A673 (cell line): ENCODE measurements at places on chromosomes 6 and 20. TPM values are rescaled to one million over a fixed set of nuclear protein-coding genes. Genes with fewer than 3 reads are reported as not detected.

The SAMD10 gene
- 6.3 and 7.2 TPM in 2 replicates for total RNA-seq

The C2 gene
- total RNA-seq, result 0.56 and 1.2 TPM in 2 replicates

DNA sequence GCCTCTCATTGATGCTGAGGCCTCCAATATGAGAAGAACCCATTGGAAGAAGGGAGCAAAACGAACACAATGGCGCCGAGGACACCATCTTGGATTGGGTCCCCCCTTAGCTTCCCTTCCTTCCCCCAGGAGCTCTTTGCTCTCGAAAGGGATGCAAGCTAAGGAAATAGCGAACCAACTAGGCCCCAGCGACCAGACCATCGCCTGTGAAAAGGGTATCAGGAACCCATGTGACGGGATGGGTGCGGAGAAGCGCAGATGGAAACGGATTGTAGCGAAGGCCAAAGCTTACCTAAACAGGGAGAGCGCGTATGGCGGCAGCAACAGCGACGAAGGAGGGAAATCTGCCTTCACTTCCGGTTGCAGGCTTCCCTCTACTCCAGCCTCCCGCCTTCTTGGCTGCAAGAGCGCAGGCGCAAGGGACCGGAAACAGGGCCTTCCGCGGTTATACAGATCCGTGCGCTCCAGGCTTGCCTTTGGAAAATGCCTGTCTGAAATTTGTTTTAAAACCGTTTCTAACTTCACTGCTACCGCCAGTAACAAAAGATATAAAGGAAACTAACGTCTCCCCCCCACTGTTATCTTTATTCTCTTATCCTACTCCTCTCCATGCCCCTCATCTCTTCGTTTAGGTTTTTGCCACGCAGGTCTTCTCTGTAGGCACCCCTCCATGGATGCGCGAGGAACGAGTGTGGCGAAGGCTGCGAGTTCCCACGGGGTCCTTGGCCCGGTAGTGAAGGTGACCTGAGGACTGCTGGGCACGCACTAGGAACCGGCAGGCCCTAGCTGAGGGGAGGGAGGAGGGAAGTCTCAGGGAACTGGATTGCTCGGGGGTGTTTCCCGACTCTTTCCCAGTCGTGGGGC is at the start of gene DDX39B:
TSS of gene DDX39B (minus strand) at position 346 of the 864 bp plus-strand sequence. CDS start 1,471 bp downstream, outside the sequence.
- peak within 1 kb of the TSS; percentile 87 for H3K4me3 ChIP-seq
- H3K27me3 ChIP-seq, result no peaks in the 10 kb centered on the region
- peak within 1 kb of the TSS; percentile 99 for H3K27ac ChIP-seq
- peaks cover 39% of the 10 kb centered on the region for H3K36me3 ChIP-seq
- H3K4me1 ChIP-seq, result peaks cover 16% of the 10 kb centered on the region

GRCh38 chr6:143612186-143612585 is 65.6 kb upstream of the PHACTR2 start:
- H3K4me1 ChIP-seq, result no peaks in the 10 kb centered on the region
- H3K36me3 ChIP-seq, result no peaks in the 10 kb centered on the region
- H3K27me3 ChIP-seq, result peaks cover 10% of the 10 kb centered on the region
- H3K4me3 ChIP-seq, result no peak overlapping the region
- H3K27ac ChIP-seq, result no peak overlapping the region

DNA sequence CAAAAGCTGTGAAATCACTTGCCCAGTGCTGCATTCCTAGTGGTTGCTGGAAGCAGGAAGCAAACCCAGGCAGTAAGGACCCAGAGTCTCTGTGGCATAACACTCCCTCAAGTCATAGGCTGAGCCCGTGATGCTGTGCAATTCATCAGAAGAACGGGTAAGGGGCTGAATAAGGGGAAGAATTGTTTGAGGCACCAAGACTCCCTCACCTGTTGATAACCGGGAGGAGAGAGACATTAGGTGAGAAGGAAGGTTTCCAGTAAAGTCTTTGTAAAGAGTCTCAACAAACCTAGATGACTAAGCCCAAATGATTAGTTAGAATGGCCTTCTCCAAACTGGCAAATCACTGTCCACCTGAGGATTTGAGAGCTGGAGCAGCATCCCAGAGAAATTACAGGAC is 18.3 kb downstream of the ENPP3 start:
- no peak for DNase-seq
- no peak overlapping the region for H3K27ac ChIP-seq
- H3K27me3 ChIP-seq, result no peaks in the 10 kb centered on the region
- no peaks in the 10 kb centered on the region for H3K36me3 ChIP-seq

The ZCCHC3 gene
- total RNA-seq, result 38.0 and 39.6 TPM in 2 replicates

GRCh38 chr6:119129968-119130484 is 51.6 kb upstream of the FAM184A start:
- no peak for DNase-seq
- no peak overlapping the region for H3K27ac ChIP-seq
- H3K4me1 ChIP-seq, result no peaks in the 10 kb centered on the region
- H3K4me3 ChIP-seq, result no peak overlapping the region
- H3K27me3 ChIP-seq, result peaks cover 3% of the 10 kb centered on the region

- no peak for DNase-seq
- no peaks in the 10 kb centered on the region for H3K36me3 ChIP-seq
- peaks cover 7% of the 10 kb centered on the region for H3K4me1 ChIP-seq
- no peak overlapping the region for H3K4me3 ChIP-seq
- H3K27ac ChIP-seq, result no peak overlapping the region
These were observed 601.2 kb downstream of the DHX35 start for GRCh38 chr20:39563349-39563748.

- no peaks in the 10 kb centered on the region for H3K27me3 ChIP-seq
- no peak overlapping the region for H3K27ac ChIP-seq
- no peak for DNase-seq
These were observed 11.2 kb upstream of the ZNF76 start for GRCh38 chr6:35248300-35248699.

DNA sequence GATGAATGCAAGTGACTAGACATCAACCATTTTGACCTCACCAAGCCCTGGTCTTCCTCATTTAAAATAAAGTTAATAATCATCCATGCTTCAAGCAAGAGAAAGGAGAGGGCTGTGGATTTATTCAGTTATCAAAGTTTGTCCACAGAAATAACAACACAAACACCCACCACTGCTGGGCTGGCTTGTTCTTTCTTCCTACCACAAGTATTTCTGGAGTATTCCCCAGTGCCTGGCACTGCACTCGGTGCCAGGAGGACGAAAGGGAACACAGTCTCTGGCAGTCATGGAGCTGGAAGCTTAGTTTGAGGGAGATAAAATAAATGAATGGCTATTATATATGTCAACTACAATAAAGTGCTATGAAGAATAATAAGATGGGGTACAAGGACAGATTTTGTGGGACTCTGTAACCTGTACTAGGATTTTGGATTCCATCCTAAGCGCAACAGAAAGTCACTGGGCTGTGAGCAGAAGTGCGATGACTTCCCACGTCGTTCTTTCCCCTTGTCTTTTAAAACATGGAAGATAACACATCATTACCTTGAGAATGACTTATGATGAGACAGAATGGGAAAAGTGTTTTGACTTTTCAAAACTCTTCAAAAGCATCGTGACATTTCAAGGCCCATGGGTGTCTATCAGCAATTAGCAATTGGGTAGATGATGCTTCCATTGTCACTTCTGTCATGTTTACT is 74.5 kb upstream of the TRAF3IP2 start:
- no peaks in the 10 kb centered on the region for H3K4me1 ChIP-seq
- no peaks in the 10 kb centered on the region for H3K27me3 ChIP-seq
- no peak for DNase-seq
- no peak overlapping the region for H3K4me3 ChIP-seq
- H3K27ac ChIP-seq, result no peak overlapping the region
- H3K36me3 ChIP-seq, result no peaks in the 10 kb centered on the region

GRCh38 chr20:23197836-23198235 is 111.7 kb upstream of the CD93 start:
- peaks cover 71% of the 10 kb centered on the region for H3K27me3 ChIP-seq
- H3K27ac ChIP-seq, result no peak overlapping the region
- no peaks in the 10 kb centered on the region for H3K36me3 ChIP-seq

DNA sequence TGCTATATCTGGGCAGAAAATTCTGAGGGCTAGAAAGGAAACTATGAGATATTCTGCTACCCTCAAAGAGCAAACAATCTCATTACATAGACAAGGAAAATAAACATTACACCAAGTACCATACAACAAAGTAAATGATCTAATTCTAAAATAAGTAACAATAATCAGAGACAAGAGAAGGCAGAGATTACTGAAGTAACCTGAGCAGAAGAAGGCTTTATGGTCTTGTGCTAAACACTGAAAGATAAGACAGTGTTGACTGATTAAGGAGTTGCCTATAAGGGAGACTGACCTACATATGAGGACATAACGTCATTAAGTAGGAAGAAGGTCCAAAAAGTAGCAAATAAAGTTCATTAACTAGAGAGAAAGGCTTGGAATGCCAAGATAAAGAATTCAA is 134.2 kb downstream of the MTFR2 start:
- H3K27me3 ChIP-seq, result no peaks in the 10 kb centered on the region
- H3K4me3 ChIP-seq, result no peak overlapping the region
- H3K4me1 ChIP-seq, result peaks cover 13% of the 10 kb centered on the region
- no peak for DNase-seq
- no peak overlapping the region for H3K27ac ChIP-seq

DNA sequence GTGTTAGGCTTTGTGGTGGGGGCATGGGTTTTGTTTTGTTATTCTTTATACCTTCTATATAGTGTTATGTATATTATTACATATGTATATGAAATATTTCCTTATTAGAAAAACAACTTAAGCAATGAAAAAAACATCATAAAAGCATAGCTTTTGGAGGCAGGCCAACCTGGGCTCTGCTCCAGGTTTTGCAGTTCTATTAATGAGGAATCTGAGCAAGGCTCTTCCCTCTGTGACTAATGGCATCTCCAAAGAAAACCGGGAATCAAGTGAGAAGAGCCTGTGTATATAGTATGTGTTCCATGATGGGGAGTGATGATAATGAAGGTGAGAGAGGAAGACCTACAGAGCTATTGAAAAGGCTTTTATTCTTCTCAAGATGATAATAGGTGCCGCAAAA is 291.1 kb downstream of the CLIC5 start:
- no peak overlapping the region for H3K4me3 ChIP-seq
- H3K4me1 ChIP-seq, result peaks cover 21% of the 10 kb centered on the region
- H3K27ac ChIP-seq, result no peak overlapping the region
- DNase-seq, result peak; percentile 38
- no peaks in the 10 kb centered on the region for H3K36me3 ChIP-seq
- H3K27me3 ChIP-seq, result no peaks in the 10 kb centered on the region

GRCh38 chr6:75090576-75090975 is 115.3 kb downstream of the COL12A1 start:
- no peak overlapping the region for H3K27ac ChIP-seq
- no peaks in the 10 kb centered on the region for H3K36me3 ChIP-seq
- H3K4me3 ChIP-seq, result no peak overlapping the region
- H3K27me3 ChIP-seq, result no peaks in the 10 kb centered on the region
- no peaks in the 10 kb centered on the region for H3K4me1 ChIP-seq

GRCh38 chr6:24780206-24780605 is 5.5 kb downstream of the GMNN start:
- peaks cover 57% of the 10 kb centered on the region for H3K36me3 ChIP-seq
- H3K4me1 ChIP-seq, result peaks cover 10% of the 10 kb centered on the region
- DNase-seq, result no peak
- H3K27ac ChIP-seq, result no peak overlapping the region

- no peak for DNase-seq
- H3K27ac ChIP-seq, result no peak overlapping the region
- H3K36me3 ChIP-seq, result no peaks in the 10 kb centered on the region
- no peaks in the 10 kb centered on the region for H3K4me1 ChIP-seq
- no peaks in the 10 kb centered on the region for H3K27me3 ChIP-seq
These were observed 188.0 kb upstream of the HDDC2 start for GRCh38 chr6:125489579-125490285.

DNA sequence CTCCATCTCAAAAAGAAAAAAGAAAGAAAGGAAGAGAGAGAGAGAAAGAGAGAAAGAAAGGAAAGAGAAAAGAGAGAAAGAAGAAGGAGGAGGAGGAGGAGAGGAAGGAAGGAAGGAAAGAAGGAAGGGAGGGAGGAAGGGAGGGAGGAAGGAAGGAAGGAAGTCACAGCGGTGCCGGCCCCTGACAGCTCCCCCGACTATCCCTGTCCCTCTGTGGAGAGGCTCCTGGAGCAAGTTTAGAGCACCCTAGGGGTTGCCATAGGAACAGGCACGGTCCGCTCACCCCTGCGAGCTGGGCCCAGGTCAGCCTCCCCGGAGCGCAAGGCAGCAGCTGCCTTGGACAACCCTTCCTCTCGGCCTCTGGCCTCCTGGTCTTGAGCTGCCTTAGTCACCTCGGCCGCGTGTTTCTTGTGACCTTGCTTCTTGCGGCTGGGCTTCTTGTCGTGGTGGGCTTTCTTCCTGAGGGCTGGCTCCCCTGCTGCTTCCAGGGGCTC is 6.8 kb downstream of the BNIP5 start:
- no peaks in the 10 kb centered on the region for H3K36me3 ChIP-seq
- H3K27me3 ChIP-seq, result peaks cover 3% of the 10 kb centered on the region
- no peak for DNase-seq
- H3K27ac ChIP-seq, result no peak overlapping the region
- no peak overlapping the region for H3K4me3 ChIP-seq

The MOCS1 gene
- 2.5 and 4.0 TPM in 2 replicates for total RNA-seq

The FABP7 gene
- 1.2 and 1.4 TPM in 2 replicates for total RNA-seq

The CD93 gene
- 0.06 TPM in 1 of 2 replicates, not detected in the other for total RNA-seq

GRCh38 chr6:140671926-140672325 is 1297.5 kb upstream of the CITED2 start:
- H3K27me3 ChIP-seq, result no peaks in the 10 kb centered on the region
- no peak overlapping the region for H3K27ac ChIP-seq
- H3K36me3 ChIP-seq, result no peaks in the 10 kb centered on the region
- H3K4me1 ChIP-seq, result peaks cover 3% of the 10 kb centered on the region
- no peak overlapping the region for H3K4me3 ChIP-seq
- peak; percentile 23 for DNase-seq
